T-helper 2 cell (primary cell): ENCODE measurements at places on chromosomes 5 and 9.

DNA sequence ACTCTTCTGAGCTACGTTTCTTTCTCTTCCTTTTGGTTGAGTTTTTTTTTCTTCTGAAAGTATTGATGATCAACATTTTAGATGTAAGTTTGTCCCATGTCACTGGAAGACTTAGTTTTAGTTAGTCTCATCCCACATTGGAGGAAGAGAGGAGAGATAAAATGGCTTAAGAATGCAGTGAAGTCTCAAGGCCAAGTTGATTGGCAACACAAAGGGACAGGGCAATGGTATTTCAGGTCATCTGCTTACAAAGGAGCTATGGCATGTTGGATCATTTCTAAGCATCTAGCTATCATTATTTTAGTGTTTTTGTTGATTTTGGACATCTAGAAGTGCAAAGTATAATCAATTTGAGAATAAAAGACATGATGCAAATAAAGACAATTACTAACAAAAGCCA is 58.6 kb downstream of the CDKN2A start:
- no peak for DNase-seq

GRCh38 chr5:16756692-16757091 is 139.9 kb upstream of the RETREG1 start:
- DNase-seq: no peak

GRCh38 chr9:23829580-23830475 is 3.8 kb upstream of the ELAVL2 start:
- DNase-seq: no peak

DNA sequence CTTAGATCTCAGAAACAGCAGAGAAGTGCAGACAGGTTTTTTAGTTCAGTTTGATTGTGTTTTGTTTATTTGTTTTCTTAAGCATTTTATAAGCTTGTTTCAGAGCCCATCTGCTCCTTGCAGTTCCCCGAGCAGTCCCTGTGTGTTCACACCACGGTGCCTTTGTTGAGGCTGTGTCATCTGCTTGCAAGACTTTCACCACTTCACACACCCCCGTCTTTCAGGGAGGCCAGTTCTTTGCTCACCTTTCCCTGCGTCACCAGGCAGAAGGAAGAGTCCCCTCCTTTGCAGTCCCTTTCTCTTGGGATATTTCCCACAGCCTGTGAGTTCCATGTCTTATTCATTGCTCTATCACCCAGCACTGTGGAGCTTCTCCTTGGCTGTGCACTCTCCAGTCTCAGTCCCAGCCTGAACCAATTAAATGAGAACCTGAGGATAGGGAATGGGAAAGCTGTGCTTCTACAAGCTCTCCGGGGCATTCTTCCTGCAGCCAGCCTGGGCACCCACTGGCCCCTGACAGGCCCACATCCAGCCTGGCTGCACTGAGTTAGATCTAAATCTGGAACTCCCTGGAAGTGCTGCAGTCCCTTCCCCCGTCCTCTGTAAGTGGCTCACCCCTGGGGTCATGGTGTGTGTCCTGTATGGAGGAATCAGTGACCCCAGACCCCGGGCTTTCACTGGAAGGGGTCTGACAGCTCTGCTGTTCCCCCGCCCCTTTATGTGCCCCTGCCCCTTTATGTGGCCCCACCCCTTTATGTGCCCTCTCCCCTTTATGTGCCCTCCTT is 5.5 kb downstream of the MVB12B start:
- DNase-seq: no peak
